ENCODE measurements at places on chromosomes 2 and 18.

DNA sequence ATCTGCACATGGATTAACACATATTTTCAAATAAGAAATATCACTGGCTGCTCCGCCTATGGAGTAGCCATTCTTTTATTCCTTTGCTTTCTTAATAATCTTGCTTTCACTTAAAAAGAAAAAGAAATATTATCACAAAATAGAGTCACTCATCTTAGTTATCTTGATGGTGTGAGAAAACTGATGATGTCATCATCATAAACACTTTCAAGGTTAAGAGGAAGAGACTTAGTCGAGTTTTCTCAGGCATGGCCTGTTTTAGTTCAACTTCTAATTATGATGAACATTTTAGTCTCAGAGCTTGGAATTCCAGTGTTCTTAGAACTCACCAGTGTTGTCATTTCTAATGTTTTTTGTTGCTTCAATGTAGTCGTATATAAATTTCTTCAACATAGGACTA lies 506.1 kb downstream of the PTPRM start:
- DNase-seq, result no peak

GRCh38 chr2:159409116-159409800 lies 122.8 kb upstream of the WDSUB1 start:
- no peak for DNase-seq

DNA sequence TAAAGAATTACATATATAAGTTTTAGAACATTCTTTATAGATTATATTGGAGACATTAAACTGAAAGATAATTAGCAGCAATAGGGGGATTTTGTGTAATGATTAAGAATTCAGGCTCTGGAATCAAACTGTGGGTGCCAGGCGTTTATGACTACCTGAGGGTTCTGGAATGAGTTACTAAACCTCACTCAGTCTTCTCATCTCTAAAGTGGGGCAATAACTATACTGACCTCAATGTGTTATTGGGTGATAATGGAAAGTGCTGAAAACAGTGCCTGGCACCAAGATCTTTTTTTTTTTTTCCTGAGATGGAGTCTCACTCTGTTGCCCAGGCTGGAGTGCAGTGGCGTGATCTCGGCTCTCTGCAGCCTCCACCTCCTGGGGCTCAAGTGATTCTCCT lies 7.2 kb downstream of the SERPINB8 start:
- no peak for DNase-seq

DNA sequence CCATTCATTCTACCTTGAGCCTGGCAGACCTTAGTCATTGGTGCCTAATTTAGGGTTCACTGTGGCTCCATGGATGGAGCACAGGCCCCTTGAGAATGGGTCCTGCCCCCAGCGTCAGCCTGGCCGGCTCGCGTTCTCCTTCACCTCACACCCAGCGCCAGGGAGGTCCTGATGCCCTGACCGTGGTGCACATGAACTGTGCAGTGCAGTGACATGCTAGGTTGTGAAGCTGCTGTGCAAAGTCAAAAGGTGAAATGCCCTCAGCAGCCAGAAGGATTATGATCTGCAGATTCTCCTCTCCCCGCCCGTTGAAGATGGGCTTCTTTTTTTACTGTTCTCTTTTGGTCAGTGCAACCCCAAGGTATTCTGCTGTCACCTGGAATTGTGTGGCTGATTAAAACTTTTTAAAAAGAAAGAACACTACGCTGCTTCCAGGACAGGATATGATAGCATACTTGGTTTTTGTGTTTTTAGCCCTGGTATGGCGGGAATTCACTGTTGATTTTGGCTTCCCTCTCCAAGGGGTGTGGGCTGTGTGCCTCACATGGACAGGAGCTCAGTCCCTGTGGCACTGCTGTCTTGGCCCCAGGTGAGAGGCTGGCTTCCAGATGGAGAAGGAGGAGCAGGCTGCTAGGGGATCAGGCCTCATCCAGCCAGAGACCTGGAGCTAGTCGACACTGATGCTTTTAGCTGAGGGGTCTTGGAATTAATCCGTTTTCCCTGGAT lies 49.4 kb upstream of the MCFD2 start:
- no peak for DNase-seq

- no peak for DNase-seq
Observed at GRCh38 chr2:208036357-208036756, 11.0 kb upstream of the PLEKHM3 start.

Data from stimulated activated CD4-positive, alpha-beta T cell treated with anti-CD3 and anti-CD28 coated beads, Interleukin-1b, Interleukin-23, amount 100 ng/mL, for 48 hours (primary cell).